ENCODE measurements at places on chromosomes 16 and 17.
A peak's percentile ranks its signal among the peaks of the same experiment; 100 is the strongest.

DNA sequence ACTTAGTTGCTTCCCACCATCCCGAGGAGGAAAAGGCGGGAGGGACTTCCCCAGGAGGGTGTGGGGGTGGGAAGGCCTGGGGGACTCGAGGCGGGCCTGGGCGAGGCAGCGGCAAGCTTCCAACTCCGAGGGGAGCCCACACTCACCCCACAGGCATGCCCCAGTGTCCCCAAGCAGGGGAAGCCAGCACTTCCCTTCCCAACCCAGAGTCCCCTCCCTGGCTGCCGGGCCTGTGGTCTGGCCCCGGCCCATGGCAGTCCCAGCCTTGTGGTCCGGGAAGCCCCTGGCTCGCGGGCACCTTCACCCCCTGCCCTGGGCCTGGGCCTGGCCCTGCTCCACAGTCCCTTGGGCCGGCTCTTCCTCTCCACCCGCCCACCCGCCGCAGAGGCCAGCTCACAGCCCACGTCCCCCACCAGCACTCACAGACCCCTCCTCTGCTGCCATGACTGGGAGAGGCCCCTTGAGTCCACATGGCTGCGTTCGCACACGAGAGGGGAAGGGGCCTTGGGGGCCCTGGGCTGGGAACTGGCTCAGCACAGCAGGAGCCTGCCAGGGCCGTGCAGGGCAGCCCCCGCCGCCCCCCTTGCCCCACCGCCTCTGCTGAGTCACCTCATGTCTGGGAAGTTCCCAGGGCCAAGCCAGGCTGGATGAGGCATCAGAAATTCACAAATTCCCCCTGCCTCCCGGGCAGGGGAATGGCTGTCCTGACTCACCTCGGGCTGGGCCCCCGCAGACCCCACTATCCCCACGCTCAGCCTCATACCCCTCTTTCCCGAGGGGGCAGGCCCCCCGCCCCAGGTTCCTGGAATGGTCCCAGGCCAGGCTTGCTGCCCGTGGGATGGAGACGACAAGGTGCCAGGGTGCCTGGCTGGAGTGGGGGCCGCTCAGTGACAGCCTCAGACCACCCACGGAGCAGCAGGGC, 27.8 kb downstream of the BAHCC1 start:
- no peak for ATAC-seq
- no peak overlapping the region for H3K27ac ChIP-seq
- H3K36me3 ChIP-seq = no peaks in the 10 kb centered on the region
- no peaks in the 10 kb centered on the region for H3K4me1 ChIP-seq
- H3K27me3 ChIP-seq = peaks cover 34% of the 10 kb centered on the region
- no peak overlapping the region for H3K4me3 ChIP-seq

DNA sequence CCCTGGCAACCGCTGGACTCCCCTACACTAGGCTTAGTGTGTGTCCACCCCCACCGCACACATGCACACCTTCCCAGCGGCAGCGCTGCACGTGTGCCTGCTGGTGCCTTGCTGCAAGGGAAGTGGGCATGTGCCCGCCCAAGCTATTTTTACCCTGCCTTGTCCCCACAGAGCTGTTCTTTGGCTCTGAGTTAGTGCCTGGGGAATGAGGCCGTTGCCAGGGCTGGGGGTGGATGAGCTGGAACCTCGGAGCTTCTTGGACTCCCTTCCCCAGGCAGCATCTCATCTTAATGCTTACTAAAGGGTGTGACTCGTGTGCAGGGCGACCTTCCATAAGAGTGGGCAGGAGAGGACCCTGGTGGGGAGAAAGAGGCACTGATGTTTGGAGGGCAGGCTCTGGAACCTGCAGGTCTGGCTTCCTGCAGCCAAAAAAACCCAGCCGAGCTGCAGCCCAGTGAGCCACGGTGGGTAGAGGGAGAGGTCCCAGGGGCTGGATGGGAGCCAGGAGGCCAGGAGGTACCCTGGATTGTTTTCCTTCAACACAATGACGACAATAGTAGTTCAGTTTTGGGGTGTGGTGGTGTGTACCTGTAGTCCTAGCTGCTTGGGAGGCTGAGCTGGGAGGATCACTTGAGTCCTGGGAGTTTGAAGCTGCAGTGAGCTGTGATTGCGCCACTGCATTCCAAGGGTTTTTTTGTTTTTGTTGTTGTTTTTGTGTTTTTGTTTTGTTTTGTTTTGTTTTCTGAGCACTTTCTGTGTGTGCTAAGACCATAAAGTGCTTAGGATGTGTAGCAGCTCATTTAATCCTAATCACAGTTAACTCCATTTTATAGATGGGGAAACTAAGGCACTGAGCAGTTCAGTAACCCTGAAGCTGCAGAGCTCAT, 119.1 kb downstream of the RAB11FIP4 start:
- no peaks in the 10 kb centered on the region for H3K36me3 ChIP-seq
- no peak for ATAC-seq
- peak overlapping the region; percentile 89 for H3K27ac ChIP-seq

GRCh38 chr17:1454541-1454940, 1.5 kb downstream of the CRK start:
- H3K27ac ChIP-seq = peak overlapping the region; percentile 87
- H3K4me3 ChIP-seq = peak overlapping the region; percentile 89
- H3K36me3 ChIP-seq = peaks cover 14% of the 10 kb centered on the region
- H3K27me3 ChIP-seq = no peaks in the 10 kb centered on the region
- ATAC-seq = no peak

DNA sequence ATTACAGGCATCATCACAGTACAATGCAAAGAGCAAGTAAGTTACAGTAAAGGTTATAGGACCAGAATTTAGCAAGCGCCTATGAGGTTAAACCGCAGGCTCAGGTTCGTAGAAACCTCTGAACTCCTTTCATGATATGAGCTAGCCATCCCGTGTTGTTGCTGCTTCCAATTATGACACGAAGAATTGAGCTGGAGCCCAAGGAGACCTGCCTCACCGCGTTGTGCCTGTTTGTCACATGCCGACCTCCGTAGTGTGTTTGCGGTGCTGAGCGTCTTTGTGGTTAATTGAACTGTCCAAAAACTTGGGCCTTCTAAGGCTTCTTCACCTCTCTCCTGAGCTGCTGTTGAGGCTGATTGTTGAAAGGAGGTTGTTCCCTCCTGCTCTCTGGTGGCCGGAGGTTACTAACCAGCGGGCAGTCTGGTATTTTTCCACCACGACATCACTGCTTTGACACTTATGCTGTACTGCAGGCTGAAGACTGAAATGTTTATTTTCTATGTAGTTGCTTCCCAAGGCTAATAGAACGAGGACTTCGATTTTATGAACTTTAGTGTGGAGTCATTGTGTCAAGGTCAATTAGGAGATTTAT, 67.5 kb downstream of the SEC14L1 start:
- H3K4me1 ChIP-seq = peaks cover 46% of the 10 kb centered on the region
- H3K27ac ChIP-seq = no peak overlapping the region
- no peak overlapping the region for H3K4me3 ChIP-seq
- no peak for ATAC-seq
- H3K36me3 ChIP-seq = peaks cover 94% of the 10 kb centered on the region

- no peak for ATAC-seq
- no peak overlapping the region for H3K27ac ChIP-seq
- no peaks in the 10 kb centered on the region for H3K27me3 ChIP-seq
These were observed 26.4 kb downstream of the CFDP1 start for GRCh38 chr16:75406943-75407342.

GRCh38 chr17:40949418-40949817, 12.0 kb upstream of the KRT23 start:
- H3K27me3 ChIP-seq = peaks cover 65% of the 10 kb centered on the region
- no peak overlapping the region for H3K4me3 ChIP-seq
- no peaks in the 10 kb centered on the region for H3K4me1 ChIP-seq

DNA sequence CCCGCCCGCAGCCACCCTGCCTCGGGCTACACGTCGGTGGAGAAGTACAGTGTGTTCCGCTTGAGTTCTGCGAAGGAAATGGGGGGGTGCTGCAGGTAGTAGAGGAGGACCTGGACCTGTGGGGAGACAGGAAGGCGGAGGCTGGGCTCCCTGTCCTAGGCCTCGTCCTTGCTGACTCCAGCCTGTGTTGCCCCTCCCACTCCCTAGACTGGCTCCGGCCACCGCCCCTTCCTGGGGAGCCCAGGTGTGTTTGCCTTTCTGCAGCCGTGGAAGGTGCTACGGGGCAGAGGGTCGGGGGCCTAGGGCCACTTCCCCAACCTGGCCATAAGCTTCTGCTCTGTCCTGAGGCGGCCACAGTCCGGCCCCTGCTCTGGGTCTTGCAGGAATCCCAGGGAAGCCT, 9.1 kb downstream of the TIMM22 start:
- peak; percentile 17 for ATAC-seq
- H3K4me3 ChIP-seq = no peak overlapping the region
- H3K4me1 ChIP-seq = no peaks in the 10 kb centered on the region
- no peak overlapping the region for H3K27ac ChIP-seq

GRCh38 chr17:80153004-80153403, 6.1 kb upstream of the EIF4A3 start:
- H3K36me3 ChIP-seq = peaks cover 4% of the 10 kb centered on the region
- peak; percentile 94 for ATAC-seq
- no peaks in the 10 kb centered on the region for H3K27me3 ChIP-seq
- H3K4me3 ChIP-seq = peak overlapping the region; percentile 26
- H3K27ac ChIP-seq = peak overlapping the region; percentile 84

DNA sequence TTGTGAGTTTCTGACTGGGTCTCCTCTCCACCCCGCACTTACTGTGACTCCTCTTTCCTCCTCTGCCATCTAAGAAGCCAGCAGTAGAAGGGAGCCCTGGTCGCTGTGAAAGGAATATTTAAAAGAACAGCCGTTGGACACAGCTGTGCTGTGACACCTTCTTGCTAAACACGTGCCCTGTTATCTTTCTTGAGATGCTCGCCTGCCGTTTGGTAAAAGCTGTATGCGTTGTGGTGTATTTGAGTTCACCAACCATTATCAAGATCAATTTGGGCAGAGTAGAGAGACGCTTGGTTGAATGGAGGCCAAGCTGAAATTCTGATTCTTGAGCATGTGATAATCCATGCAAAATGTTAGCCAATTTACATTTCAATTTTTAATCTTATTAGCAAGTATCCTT, 3.8 kb downstream of the GID4 start:
- H3K36me3 ChIP-seq = no peaks in the 10 kb centered on the region
- H3K27ac ChIP-seq = no peak overlapping the region
- no peak for ATAC-seq

GRCh38 chr17:76492123-76492988, 8.9 kb downstream of the RHBDF2 start:
- H3K27ac ChIP-seq = peak overlapping the region; percentile 96
- peak; percentile 76 for ATAC-seq
- peaks cover 91% of the 10 kb centered on the region for H3K4me1 ChIP-seq
- H3K27me3 ChIP-seq = no peaks in the 10 kb centered on the region
- peaks cover 8% of the 10 kb centered on the region for H3K36me3 ChIP-seq

DNA sequence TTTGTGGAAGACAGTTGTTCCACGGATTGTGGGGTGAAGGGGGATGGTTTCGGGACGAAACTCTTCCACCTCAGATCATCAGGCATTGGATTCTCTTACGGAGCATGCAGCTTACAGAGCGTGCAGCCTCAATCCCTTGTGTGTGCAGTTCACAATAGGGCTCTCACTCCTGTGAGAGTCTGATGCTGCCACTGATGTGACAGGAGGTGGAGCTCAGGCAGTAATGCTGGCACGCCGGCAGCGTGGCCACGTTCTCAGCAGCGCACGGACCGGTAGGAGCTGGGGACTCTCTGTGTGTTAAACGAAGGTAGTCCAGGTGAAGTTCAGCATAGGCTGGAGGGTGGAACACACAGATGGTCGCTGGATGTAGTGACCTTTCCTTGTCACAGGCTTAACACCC, 37.8 kb downstream of the SEC14L1 start:
- peaks cover 29% of the 10 kb centered on the region for H3K4me1 ChIP-seq
- no peak overlapping the region for H3K27ac ChIP-seq
- no peak overlapping the region for H3K4me3 ChIP-seq
- ATAC-seq = no peak
- H3K27me3 ChIP-seq = no peaks in the 10 kb centered on the region

GRCh38 chr16:70715055-70715858, 29.4 kb upstream of the MTSS2 start:
- ATAC-seq = no peak
- no peaks in the 10 kb centered on the region for H3K4me1 ChIP-seq
- H3K36me3 ChIP-seq = peaks cover 35% of the 10 kb centered on the region
- H3K4me3 ChIP-seq = no peak overlapping the region
- no peak overlapping the region for H3K27ac ChIP-seq

GRCh38 chr17:54153423-54153822, 330.7 kb downstream of the KIF2B start:
- H3K27me3 ChIP-seq = no peaks in the 10 kb centered on the region
- no peaks in the 10 kb centered on the region for H3K4me1 ChIP-seq
- no peak for ATAC-seq

GRCh38 chr16:15636392-15636873, 6.5 kb downstream of the MARF1 start:
- H3K36me3 ChIP-seq = peaks cover 60% of the 10 kb centered on the region
- ATAC-seq = peak; percentile 78
- H3K4me1 ChIP-seq = peaks cover 95% of the 10 kb centered on the region
- H3K4me3 ChIP-seq = peak overlapping the region; percentile 69
- H3K27me3 ChIP-seq = no peaks in the 10 kb centered on the region

DNA sequence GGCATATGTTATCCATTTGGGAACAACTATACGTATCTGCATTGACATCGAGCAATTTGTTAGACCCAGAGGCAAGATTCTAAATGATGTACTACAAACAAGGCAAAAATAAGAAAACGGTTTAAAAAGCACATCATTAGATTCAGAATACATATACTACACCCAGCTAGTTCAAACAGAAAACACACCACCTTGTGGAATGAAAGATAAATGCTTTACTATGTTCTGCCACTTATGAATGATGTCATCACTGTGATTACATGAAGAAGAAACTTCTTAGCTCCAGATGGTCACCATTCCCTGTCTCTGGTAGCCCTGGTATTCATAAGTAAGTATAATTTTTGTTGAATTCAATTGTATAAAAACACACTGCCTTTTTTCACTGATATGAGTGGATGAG, 7.8 kb downstream of the NACA2 start:
- no peak for ATAC-seq
- H3K4me3 ChIP-seq = no peak overlapping the region
- no peaks in the 10 kb centered on the region for H3K36me3 ChIP-seq
- no peaks in the 10 kb centered on the region for H3K27me3 ChIP-seq
- H3K4me1 ChIP-seq = no peaks in the 10 kb centered on the region
- no peak overlapping the region for H3K27ac ChIP-seq

DNA sequence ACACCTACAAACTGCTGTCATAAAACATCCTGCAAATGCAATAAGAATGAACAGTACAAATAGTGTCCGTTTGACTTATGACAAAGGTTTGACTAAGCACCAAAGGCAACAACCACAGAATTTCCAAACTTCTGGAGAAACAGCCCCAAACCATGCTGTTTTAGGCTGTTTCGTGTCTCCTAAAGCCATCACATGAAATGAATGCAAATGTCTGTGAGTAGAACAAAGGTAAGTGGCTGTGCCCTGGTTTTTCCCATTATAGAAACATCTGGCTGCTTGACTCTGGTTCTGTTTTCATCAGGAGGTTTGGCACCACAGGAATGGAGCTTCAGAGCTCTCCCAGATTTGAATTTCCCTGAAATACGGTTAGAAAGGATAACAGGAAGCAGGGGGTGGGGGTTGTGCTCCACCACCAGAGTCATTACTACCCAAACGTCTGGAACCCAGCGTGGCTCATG, 4.6 kb upstream of the EMP2 start:
- peaks cover 74% of the 10 kb centered on the region for H3K27me3 ChIP-seq
- H3K4me3 ChIP-seq = no peak overlapping the region
- peaks cover 8% of the 10 kb centered on the region for H3K4me1 ChIP-seq
- H3K27ac ChIP-seq = no peak overlapping the region

All from stimulated activated memory B cell treated with anti-CD40 and anti-IgM and Interleukin-4, amounts not matched to agents 10 μg/mL and 1 μg/mL and 100 μg/mL, for 72 hours (primary cell).